ENCODE measurements at places on chromosomes 3 and 15. TPM values are rescaled to one million over a fixed set of nuclear protein-coding genes. Genes with fewer than 3 reads are reported as not detected.

The AP3B2 gene
- total RNA-seq = 3.8 TPM

The PIF1 gene
- 0.67 TPM for total RNA-seq

GRCh38 chr3:147846854-147847478, 437.8 kb downstream of the ZIC1 start:
- H3K36me3 ChIP-seq = no peaks in the 10 kb centered on the region
- no peak overlapping the region for H3K4me3 ChIP-seq
- DNase-seq = no peak

DNA sequence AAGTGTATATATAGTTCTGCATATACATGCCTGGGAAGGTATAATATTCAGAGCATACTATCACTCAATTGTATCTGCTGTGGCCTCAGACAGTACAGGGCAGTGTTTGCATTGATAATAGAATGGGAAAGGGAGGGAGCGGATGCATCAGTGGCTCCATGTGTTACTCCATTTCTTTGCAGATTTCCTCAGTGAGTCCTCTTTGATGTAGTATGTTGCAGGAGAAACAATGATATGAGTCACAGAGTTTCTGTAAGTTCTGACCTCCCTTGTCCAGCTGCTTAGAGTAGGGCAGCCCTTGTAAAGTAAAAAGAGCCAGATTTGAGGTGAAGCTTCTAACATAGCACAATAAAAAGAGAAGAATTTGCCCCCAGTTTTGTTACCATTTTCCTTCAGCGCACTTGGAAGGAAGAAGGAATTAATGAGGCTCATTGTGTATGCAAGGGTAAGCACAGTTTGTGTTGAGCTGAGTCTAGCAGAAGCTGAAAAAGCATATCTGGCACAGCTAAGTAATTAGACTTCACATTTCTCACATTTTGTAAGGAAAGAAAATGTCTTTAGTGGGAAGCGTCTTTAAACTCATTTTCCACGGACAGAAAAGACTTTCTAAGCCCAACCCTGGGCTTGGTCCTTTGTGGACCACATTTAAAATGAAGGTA, 555.8 kb upstream of the IL12A start:
- no peaks in the 10 kb centered on the region for H3K36me3 ChIP-seq
- no peaks in the 10 kb centered on the region for H3K4me1 ChIP-seq
- DNase-seq = no peak
- H3K27me3 ChIP-seq = no peaks in the 10 kb centered on the region
- no peak overlapping the region for H3K4me3 ChIP-seq

DNA sequence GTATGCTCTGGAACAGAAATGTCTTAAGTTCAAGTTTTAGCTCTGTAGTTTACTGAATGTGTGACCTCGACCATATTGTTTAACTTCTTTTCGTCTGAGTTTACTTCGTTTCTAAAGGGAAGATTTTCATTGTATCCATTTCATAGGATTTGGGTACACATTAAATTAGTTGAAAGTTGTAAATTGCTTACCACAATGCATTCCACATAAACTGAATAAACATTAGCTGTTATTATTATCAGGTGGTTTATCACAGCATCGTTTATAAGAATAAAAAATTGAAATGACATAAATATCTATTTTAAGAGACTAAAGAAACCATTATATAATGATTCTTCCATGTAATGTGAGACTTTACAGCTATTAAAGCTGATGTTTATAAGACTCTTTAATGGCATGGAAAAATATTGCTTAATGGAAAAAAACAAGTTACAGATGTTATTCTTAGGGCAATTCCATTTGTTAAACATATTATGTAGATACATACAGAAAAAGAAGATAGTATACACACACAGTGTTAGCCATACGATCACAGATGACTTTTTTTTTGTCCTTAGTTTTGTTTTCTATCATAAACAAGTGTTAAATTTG, 342.3 kb upstream of the SGO1 start:
- H3K36me3 ChIP-seq = no peaks in the 10 kb centered on the region
- no peak overlapping the region for H3K27ac ChIP-seq
- no peaks in the 10 kb centered on the region for H3K4me1 ChIP-seq
- no peak overlapping the region for H3K4me3 ChIP-seq
- no peaks in the 10 kb centered on the region for H3K27me3 ChIP-seq
- DNase-seq = no peak

- peaks cover 3% of the 10 kb centered on the region for H3K4me1 ChIP-seq
- H3K27me3 ChIP-seq = no peaks in the 10 kb centered on the region
- no peak for DNase-seq
- H3K36me3 ChIP-seq = no peaks in the 10 kb centered on the region
These were observed 128.8 kb upstream of the ZBTB20 start for GRCh38 chr3:115275896-115276295.

- H3K36me3 ChIP-seq = no peaks in the 10 kb centered on the region
- no peaks in the 10 kb centered on the region for H3K4me1 ChIP-seq
- H3K27me3 ChIP-seq = no peaks in the 10 kb centered on the region
- H3K27ac ChIP-seq = no peak overlapping the region
These were observed 12.0 kb upstream of the PAQR9 start for GRCh38 chr3:142975316-142975995.

GRCh38 chr3:184822081-184822480, 10.1 kb downstream of the VPS8 start:
- DNase-seq = no peak
- peaks cover 11% of the 10 kb centered on the region for H3K36me3 ChIP-seq
- no peaks in the 10 kb centered on the region for H3K27me3 ChIP-seq

GRCh38 chr15:41490355-41490754, 3.3 kb upstream of the ITPKA start:
- peaks cover 22% of the 10 kb centered on the region for H3K4me1 ChIP-seq
- DNase-seq = no peak
- H3K27me3 ChIP-seq = peaks cover 28% of the 10 kb centered on the region
- H3K36me3 ChIP-seq = no peaks in the 10 kb centered on the region
- H3K27ac ChIP-seq = no peak overlapping the region

DNA sequence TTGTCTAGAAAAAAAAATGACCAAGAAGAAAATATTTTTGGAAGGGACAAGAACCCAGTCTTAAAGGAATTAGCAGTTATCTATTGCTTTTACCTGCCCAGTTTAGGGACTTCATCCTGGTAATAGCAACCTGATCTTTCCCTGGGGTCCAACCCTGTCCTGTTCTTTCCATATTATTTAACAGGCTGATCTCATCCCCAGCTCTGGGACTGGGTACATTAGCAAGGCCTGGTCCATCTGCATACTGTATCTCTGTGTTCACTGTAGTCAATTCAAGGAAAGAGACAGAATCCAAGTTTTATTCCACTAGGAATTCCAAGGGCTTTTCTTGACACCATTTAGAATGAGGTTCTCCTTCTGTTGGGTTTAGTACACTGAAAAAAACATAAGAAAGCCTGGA, 191.7 kb upstream of the GADL1 start:
- H3K27ac ChIP-seq = no peak overlapping the region
- H3K36me3 ChIP-seq = no peaks in the 10 kb centered on the region
- no peak for DNase-seq

Measured in upper lobe of right lung (tissue), 1 donor.